CD4-positive, alpha-beta T cell treated with Interleukin-17A for 1 hour (primary cell): ENCODE measurements at places on chromosomes 13 and 19.

GRCh38 chr19:7202888-7203287, 91.3 kb downstream of the INSR start:
- DNase-seq, result no peak

DNA sequence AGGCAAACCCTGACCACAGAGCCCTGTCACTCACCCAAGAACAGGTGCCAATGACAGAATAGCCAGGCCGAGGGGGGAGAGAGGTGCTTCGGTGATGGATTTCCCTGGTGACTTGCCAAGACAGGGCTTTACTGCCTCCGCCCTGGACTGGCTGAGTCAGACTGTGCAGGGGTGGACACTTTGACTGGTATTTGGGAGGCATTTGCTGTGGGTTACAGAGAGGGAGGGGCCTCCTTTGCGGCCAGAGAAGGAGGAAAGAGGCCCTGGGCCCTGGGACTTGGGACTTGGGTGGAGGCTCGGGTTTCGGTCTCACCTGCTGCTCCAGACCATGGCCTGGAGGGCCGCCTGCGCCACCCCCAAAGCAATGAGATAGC, 4.6 kb upstream of the EPS8L1 start:
- no peak for DNase-seq

DNA sequence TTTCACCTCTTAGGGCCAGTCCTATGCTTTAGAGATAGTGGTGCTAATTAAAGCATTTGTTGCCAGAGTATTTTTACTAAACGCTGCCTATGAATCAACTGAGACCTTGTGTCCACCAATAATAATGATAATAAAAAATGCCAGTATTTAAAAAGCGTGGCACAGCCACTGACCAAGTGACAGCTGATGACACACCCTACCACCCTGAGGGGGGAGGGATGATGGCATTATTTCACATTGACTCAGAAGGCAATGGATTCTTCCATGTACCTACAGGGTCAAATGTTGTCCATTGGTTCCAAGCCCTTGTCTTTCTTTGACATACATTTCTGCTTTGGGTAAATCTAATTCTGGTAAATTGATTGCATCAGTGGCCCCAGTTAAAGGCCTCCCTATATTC, 384.4 kb downstream of the DLEU7 start:
- no peak for DNase-seq

DNA sequence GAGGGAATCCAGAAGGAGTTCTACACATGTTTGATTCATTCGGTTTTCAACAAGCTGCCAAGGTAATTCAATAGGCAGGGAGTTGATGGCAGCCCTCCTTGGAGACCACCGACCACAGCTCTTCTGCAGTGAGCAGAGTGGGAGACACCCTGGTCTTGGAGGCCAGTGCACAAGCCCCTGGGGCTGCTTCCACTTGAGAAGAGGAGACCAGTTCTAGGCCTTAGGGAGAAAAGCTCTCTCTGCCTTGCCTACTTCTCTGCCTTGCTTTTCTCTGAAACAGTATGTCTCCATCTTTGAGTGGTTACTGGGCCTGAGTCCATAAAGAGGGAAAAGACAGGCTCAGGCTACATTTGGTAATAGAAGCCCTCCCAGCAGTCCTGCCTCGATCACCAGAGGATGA, 671.9 kb downstream of the UQCRFS1 start:
- DNase-seq, result no peak

- DNase-seq, result no peak
Observed at GRCh38 chr13:48580896-48581295, 48.0 kb upstream of the RCBTB2 start.
